ENCODE measurements at places on chromosomes 7 and 10.

GRCh38 chr7:1028775-1029636 lies 15.3 kb upstream of the GPR146 start:
- DNase-seq = peak; percentile 78

DNA sequence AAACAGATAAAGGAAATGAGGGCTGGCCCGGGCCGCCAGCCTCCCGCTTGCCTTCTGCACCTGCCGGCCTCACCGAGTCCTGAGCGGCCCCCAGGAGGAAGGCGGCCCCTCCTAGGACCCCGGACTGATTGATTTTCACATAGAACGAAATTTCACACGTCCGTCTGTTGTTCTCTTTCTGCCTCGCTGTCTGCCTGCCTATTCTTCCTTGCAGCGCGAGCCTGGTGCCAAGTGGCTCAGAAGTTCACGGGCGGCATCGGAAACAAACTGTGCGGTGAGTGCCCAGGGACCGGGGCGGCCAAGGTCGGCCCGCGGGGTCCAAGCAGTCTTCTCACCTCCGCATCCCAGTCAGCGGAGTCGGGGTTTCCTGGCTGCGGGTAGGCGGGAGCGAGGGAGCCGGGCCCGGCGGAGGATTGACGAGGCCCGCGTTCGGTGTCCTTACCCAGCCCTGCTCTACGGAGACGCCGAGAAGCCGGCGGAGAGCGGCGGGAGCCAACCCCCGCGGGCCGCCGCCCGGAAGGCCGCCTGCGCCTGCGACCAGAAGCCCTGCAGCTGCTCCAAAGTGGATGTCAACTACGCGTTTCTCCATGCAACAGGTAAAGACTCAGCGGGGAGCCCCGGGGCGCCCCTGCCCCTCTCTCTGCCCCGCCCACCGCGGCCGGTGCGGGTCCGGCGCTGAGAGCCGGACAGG lies 967 bp downstream of the GAD2 start:
- no peak for DNase-seq

- no peak for DNase-seq
These were observed 78.1 kb downstream of the TRRAP start for GRCh38 chr7:98956469-98956868.

DNA sequence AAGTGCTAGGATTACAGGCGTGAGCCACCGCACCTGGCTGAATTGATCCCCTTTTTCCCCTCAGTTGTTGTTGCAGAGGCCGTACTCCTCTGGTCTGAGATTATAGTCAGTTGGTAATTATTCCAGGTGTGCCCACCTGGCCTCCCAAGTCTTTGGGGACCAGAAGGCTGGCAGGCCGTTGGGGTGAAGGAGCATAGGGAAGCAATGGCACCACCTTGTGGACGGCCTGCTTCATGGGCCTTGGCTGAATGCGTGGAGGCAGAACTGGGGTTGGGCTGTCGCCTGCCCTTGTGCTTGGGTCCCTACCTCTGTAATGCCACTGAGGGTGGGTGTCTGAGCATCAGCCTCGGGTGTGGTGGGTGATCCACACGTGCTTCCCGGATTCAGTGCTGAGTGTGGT lies 125.7 kb downstream of the RGS10 start:
- peak; percentile 65 for DNase-seq

- no peak for DNase-seq
These were observed 150.5 kb downstream of the PTPN20 start for GRCh38 chr10:47061776-47062175.

DNA sequence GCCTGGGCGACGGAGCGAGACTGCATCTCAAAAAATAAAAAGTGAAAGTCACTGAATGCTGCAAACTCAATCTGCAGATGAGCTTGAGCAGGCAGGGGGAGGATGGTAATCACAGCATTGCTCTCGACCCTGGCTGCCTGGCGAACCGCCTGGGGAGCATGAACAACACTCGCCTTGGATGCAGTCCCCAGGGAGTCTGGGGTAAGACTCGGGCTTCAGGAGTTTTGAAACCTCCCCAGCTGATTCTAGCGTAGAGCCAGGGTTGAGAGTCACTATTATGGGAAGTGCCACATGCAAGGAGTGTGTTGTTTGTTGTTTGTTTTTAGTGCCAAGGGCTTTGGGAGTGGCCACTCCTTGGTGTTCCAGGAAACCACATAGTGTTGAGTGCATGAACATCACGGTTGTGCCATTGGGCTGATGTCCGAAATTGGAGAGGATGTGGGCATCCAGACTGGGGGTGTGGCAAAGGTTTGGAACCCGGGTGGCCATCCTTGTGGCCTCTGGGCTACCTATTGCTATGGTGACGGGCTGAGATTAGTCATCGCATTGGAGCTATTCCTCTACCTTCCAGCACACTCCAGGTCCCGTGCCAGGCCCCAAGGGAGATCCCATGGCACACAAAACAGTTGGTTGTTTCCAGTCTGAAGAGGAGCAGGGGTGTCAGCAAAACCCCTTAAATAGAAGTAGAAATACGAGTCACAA lies 92.6 kb downstream of the RGS10 start:
- no peak for DNase-seq

- DNase-seq = no peak
These were observed 857 bp downstream of the MEOX2 start for GRCh38 chr7:15685358-15686294.

DNA sequence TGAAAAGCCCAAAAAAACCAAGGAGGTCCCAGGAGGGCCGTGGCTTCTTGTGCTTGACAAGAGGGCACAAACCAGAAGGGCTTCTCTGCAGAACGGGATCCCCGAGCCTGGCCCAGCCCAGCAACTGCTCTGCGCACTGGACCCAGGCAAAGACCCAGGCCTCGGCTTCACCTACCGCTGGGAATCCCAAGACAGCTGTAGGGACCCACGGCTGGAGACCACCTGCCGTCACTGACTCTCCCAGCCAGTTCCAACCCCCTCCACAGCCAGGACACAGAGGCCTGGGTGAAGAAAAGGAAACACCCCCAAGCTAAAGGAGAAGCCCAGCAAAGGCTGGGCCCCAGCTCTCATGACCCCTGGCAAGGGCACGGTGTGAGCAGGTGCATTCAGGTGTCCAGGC lies 24.3 kb downstream of the PDGFA start:
- no peak for DNase-seq

DNA sequence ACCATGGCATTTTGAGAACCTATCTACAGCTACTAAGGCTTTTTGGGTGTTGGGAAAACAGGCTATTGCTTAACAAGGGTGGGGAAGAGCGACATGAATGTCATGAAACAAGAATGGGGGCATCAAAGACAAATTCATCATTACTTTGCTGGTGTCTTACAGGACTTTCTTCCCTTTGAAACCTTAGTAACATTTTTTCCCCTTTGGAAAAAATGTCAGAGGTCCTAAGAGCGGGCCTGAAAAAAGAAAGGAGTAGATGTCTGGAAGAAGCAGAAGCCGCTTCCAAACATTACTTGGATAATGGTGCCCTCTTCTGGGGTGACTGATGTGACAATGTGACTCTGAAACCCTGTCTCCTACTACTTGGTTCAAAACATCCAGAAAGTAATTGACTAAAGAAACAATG lies 3.8 kb upstream of the DDX50 start:
- DNase-seq = peak; percentile 43

DNA sequence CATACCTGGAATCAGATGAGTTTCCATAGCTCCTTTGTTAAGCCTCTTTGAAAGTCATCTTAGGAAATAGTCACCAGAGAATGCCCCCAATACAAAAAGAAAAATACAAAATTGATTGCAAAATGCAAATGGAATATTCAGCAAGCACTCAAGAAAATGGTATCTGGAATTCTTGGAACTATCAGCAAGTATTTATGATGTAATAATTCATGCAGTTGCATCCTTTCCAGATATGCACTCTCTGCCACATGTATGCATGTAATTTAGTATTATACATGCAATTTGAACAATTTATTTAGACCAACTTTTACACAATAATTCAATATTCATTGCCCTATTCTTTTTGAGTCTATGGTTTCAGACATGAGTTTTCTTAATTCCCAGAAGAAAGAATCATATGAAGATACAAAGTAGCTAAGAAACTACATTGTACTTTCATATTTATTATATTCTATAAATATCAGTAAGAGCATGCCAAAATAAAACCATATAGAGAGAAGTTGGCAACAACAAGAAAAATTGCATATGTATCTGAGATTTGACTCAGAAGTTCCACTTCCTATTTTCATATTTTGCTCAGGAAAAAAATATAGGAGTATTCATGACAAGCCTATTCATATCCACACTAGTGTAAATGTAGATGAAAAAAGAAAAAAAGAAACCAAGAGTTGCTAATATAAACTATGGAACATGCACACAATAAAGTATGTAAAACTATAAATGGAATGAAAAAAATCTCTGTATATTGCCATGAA lies 338.5 kb downstream of the SEMA3D start:
- DNase-seq = no peak

GRCh38 chr7:45324683-45325237 lies 167.2 kb downstream of the RAMP3 start:
- DNase-seq = no peak

DNA sequence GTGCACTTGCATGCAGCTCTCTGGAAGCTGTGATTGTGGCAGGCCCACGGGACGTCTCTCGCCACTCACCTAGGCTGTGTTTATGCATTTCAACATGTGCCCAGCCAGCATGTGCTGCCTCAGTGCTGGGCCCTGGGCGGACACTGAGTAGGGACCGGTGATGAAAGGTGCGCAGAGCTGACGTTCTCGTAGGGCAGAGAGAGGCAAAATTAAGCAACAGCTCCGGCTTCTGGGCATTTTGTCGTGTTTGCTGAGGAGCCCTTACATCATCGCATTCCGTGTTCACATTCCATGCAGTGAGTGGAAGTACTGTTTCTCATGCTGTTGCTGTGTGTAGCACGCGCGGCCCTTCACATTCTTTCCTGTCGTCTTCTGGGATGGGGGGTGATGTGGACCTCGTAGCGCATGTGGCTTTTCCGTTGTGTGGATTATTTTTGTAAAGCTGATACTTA lies 50.5 kb downstream of the PRF1 start:
- no peak for DNase-seq

- DNase-seq = no peak
These were observed 3.0 kb upstream of the ABHD11 start for GRCh38 chr7:73741600-73741999.

GRCh38 chr10:17747883-17748550 lies 4.0 kb upstream of the TMEM236 start:
- no peak for DNase-seq

GRCh38 chr10:33509231-33509831 lies 174.9 kb upstream of the NRP1 start:
- DNase-seq = peak; percentile 7

GRCh38 chr7:966291-967069 lies 8.9 kb downstream of the COX19 start:
- DNase-seq = no peak

GRCh38 chr7:96621932-96622331 lies 87.7 kb downstream of the SEM1 start:
- DNase-seq = no peak

DNA sequence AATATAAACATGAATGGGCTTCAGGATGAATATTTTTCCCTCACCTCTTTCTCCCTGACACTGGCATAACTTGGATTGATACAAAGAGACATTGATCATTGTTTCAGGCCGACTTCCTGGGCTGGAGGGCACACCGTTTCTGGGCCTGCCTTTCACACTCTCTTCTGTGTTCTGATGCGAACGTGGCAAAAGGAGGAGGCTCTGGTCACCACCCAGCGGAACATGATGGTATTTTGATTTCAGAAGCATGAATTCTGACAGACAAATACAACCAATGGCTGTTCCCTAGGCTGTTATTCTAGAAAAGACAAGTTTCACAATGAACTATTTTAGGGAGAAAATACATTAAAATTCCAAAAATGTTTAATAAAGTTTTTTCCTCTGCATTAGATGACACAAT lies 534.5 kb upstream of the MKI67 start:
- DNase-seq = no peak

DNA sequence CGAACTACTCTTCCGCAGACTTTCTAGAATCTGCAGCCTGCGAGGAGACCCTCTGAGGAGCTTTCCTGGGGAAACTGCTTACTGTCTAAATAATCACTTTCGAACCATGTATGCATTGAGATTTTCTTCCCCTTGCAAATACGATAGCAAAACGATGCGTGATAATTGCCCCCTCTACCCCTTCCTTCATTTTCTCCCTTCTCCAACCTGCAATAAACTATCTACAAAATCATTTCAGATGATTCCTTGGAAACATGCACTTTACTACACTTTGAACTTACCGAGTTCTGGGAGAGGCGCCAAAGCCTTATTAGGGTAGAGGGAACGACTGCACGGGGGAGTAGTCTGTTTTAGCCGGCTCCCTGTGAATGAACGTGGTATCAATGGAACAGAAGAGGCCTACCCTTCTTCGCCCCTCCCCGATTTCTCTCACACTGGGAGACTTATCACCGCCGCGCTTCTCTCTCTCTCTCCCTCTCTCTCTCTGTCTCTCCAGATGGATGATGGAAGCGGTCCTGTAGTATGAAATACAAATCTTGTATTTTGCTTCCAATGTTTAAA lies at the start of gene FGFBP3:
FGFBP3 (minus strand) TSS at position 370 of the 561 bp plus-strand sequence. CDS start 517 bp downstream, outside the sequence.
- DNase-seq = peak; percentile 18

GRCh38 chr7:39130857-39131526 lies 153.3 kb downstream of the POU6F2 start:
- DNase-seq = no peak

GRCh38 chr7:127900141-127900540 lies 131.1 kb downstream of the LRRC4 start:
- DNase-seq = no peak

- DNase-seq = no peak
These were observed 145.5 kb upstream of the SEM1 start for GRCh38 chr7:96855139-96855538.

GRCh38 chr10:51288511-51288910 lies 214.2 kb downstream of the PRKG1 start:
- DNase-seq = no peak

DNA sequence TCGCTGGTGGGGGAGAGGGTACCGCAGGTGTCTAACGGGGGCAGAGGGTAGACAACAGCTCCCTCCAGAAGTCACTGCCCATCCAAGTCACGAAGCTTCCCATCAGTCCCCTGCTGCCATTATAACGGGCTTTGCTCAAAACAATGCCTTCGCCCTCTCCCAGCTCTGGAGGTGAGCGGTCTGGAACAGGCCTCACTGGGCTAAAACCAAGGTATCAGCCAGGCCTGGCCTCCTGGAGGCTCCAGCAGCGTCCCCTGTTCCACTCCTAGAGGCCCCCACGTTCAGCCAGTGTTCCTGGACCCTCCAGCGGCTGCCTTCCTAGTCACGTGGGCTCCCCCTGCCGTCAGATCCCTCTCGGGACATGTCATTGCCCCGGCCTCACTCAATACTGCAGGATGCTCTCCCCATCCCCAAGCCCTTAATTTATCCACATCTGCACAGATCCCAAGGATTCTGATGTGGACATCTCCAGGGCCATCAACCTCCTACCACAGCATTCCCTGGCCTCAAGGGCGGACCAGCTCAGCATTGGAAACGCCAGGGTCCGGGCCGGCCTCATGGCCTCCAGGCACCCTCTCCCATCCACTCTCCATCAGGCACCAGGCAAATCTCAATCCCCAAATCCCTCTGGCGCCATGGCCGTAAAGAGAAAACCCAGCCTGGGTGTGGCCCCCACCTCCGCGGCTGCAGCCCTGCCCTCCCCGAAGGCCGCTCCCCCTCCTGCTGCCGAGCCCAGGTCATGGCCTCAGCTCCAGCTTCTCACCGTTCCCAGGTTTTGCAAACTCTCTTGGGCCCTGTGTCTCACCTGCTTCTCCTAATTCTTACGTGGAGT lies 104.1 kb upstream of the FAM20C start:
- no peak for DNase-seq

All from CD4-positive, alpha-beta T cell treated with Interleukin-15 for 4 hours (primary cell).